ENCODE measurements at places on chromosomes 4 and X. TPM values are rescaled to one million over a fixed set of nuclear protein-coding genes. Genes with fewer than 3 reads are reported as not detected.

The KIT gene
- total RNA-seq: not detected

The APELA gene
- not detected for total RNA-seq

The TRIM75 gene
- 0.13 TPM for total RNA-seq

The PCDH10 gene
- total RNA-seq: 1.0 TPM

The CLIC2 gene
- 0.32 TPM for total RNA-seq

The SPATA4 gene
- total RNA-seq: not detected

The CXCL6 gene
- total RNA-seq: 0.34 TPM

The NLGN4X gene
- total RNA-seq: not detected

The ADH1B gene
- not detected for total RNA-seq

The HTT gene
- total RNA-seq: 19.4 TPM

The CT55 gene
- total RNA-seq: not detected

The PRRG3 gene
- not detected for total RNA-seq

The TMEM154 gene
- 0.52 TPM for total RNA-seq

The GIMD1 gene
- total RNA-seq: not detected

The SFRP2 gene
- total RNA-seq: not detected

The PNCK gene
- 0.19 TPM for total RNA-seq

The TMPRSS11A gene
- not detected for total RNA-seq

The PCDH19 gene
- total RNA-seq: not detected

The MID1 gene
- 11.8 TPM for total RNA-seq

The NXF2 gene
- total RNA-seq: not detected

The USP53 gene
- total RNA-seq: 30.7 TPM

The VSIG4 gene
- not detected for total RNA-seq

The CT45A1 gene
- total RNA-seq: not detected

The PROM1 gene
- not detected for total RNA-seq

The PABPC1L2B gene
- not detected for total RNA-seq

The HSD17B13 gene
- total RNA-seq: not detected

The STPG2 gene
- not detected for total RNA-seq

The UGT2A3 gene
- not detected for total RNA-seq

The GAGE12F gene
- total RNA-seq: not detected

The CTAG1B gene
- total RNA-seq: not detected

The SHOX gene
- total RNA-seq: not detected

The PRDM8 gene
- total RNA-seq: 86.8 TPM

The WFS1 gene
- 23.3 TPM for total RNA-seq

The PLAC8 gene
- 12.5 TPM for total RNA-seq

The GABRG1 gene
- not detected for total RNA-seq

The GAGE12H gene
- not detected for total RNA-seq

The DDIT4L gene
- not detected for total RNA-seq

The CAMK2D gene
- 73.6 TPM for total RNA-seq

The MFAP3L gene
- total RNA-seq: 10.2 TPM

The MSMO1 gene
- 74.1 TPM for total RNA-seq

The SMIM10 gene
- 6.4 TPM for total RNA-seq

The CPE gene
- 2.3 TPM for total RNA-seq

The PRR32 gene
- total RNA-seq: not detected

The FAM47A gene
- not detected for total RNA-seq

The PHF8 gene
- total RNA-seq: 7.6 TPM

The STK26 gene
- 4.4 TPM for total RNA-seq

The GPR34 gene
- not detected for total RNA-seq

The FDCSP gene
- total RNA-seq: not detected

The REST gene
- total RNA-seq: 34.4 TPM

The HSFX4 gene
- total RNA-seq: not detected

The TAF7L gene
- not detected for total RNA-seq

The MSANTD1 gene
- total RNA-seq: 0.06 TPM

The CFI gene
- total RNA-seq: 0.83 TPM

The PAGE2B gene
- total RNA-seq: not detected

The FAM236B gene
- not detected for total RNA-seq

The PHOX2B gene
- not detected for total RNA-seq
